ENCODE measurements at places on chromosomes 16 and 17.
A peak's percentile ranks its signal among the peaks of the same experiment; 100 is the strongest.

DNA sequence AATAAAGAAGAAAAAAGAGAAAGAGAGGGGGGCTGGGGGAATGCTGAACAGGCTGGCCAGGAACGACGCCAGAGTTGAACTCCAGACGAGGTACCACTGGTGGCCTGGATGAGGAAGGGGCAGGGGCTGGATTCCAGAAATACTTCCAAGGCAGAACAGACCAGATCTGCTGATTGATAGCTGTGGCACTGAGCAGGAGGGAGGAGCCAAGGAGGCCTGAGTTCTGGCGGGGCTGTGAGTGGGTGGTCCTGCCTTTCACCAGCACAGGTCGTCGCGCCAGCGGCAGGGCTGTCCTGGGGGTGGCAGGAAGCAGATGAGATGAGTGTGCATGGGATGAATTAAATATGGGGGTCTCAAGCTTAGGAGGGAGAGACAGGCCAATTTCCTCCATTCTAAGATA lies 5.5 kb downstream of the CCDC42 start:
- peak; percentile 48 for DNase-seq

DNA sequence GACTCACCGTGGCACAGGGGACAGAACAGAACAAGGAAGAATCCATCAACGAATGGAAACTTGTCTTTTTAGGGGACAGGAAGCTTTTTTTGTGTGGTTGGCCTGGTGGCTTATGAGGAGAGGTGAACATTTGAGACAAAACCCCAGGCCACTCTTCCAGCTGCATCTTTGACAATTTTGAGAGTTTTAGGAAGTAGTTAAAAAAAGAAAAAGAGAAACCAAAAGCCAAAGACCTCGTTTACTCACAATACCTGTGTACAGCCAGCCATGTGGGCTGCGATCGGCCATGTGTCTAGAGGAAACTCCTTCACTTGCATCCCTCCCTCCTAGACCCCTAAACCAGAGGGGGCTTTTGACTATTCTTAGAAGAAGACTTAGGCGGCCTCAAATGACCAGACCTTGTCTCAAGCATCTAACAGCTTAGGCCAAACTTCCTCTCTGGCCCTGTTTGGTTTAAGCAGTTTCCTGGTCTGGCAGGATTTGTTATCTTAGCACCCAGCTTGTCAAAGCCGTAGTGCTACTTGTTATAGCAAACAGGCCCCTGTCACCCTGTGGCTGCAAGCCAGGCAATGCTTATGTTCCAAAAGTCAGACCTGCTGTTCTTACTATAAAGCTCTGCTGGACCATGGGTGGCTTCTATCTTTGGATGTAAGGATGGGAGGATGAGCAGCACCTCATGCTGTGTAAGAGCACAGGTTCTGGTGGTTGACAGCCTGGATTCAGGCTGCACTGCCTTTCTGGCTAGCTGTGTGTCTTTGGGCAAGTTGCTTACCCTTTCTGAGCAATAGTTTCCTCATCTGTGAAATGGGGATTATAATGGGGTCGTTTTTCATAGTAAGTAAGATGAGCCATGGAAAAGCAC lies 17.7 kb downstream of the KSR1 start:
- DNase-seq: no peak

DNA sequence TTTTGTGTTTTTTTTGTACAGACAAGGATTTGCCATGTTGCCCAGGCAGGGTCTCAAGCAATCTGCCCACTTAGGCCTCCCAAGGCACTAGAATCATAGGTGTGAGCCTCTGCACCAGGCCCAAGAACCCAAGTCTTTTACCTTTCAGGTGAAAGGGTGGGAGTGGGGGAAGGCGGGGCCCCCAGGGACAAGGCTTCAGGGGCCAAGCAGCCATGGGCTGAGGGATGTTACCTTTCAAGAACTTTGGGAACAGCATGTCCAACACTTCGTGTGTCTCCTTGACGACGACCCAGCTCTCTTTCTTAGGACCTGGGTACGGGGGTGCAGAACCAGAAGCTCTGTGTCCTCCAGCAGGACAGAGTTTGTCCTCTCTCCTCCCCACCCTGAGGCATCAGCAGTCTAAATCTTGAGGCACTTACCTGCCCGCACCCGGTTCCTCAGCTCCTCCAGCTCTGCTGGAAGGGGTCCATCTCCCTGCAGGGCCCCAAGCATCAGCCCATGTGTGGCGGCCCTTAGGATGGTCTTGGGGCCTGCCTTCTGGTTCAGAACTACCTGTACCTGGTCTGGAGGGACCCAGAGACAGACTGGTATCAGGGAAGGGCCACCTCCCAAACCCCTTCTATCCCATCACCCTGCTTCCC lies 9.0 kb downstream of the SLC5A2 start:
- no peak for DNase-seq

DNA sequence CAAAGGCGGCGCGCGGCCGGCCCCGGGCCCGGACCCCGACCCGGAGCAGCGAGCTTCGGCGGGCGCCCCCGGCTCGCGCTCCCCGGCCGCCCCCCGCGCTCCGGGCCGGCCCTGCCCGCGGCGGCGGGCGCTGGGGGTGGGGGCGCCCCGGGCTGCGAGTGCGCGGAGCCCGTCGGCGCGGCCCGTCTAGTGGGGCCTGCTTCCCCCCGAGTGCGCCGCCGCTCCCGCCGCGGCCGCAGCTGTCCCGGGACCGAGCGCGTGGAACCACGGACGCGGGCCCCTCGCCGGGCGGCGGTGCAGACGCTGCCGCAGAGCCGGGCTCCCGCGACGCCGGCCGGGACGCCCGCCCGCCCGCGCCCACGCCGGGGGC lies 308 bp downstream of the ADCY9 start:
- no peak for DNase-seq

DNA sequence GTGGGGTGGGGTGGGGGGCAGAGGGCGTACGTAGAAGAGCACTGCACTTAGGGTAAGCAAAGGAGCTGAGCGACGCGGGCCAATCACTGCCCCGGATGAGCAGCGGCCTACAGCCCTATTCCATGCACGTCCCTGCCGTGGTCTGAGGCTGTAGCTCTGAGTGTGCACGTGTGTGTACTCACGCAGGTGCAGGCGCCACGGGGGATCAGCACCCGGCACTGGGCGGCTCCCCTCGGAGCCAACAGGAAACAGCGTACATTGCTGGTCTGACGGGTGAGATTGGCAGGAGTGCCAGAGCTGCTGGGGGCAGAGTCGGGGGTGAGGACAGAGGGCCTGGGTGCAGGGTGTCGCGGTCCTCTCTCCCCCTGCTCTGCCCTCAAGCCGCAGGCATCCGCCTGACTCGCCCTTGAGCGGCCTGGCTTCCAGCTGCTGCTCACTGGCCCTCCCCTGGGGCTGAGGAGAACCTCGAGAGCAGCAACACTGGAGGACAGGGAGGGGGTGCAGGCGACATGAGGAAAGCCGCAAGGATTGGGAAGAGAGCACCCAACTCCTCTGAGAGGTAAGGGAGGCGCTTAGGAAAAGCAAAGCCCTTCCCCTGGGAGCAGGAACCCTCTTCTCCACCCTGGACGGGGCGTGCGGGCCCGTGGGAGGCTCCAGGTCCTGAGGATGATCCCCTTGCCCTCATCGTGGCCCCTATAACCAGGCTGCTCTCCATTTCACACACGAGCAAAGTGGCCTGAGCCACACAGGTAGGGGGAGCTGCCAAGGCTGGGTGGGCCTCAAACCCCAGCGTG lies 57.8 kb downstream of the ENGASE start:
- no peak for DNase-seq

DNA sequence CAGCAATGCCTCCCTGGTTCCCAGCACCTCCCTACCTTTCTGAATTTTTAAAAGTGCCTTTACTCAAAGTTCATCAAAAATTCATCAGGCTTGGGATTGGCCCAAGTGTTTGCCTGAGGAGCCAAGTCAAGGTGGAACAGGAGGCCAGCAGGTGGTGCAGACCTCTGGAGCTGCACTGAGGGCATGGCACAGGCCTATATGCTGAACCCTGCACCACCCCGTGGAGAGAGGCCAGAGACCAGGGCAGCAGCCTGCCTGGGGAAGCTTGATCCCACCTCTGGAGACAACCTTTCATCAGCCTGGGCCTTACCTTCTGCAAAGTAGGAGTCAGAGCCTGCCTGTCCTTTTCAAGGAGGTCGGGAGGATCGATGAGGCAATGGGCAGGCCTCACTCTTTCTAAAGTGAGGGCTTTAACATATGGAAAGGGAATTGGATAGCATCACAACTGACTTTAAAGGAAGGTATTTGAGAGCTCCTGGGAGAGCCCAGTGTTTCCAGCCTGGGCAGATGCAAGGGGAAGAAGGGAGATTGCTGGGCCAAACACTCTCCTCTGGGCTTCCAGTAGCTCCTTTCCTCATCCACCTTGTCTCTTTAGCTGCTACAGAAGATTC lies 31.8 kb upstream of the TMEM132E start:
- no peak for DNase-seq

- no peak for DNase-seq
These were observed 75.8 kb upstream of the CNTNAP4 start for GRCh38 chr16:76201385-76201784.

GRCh38 chr16:11135464-11135973 lies 120.5 kb downstream of the SOCS1 start:
- DNase-seq: peak; percentile 15

DNA sequence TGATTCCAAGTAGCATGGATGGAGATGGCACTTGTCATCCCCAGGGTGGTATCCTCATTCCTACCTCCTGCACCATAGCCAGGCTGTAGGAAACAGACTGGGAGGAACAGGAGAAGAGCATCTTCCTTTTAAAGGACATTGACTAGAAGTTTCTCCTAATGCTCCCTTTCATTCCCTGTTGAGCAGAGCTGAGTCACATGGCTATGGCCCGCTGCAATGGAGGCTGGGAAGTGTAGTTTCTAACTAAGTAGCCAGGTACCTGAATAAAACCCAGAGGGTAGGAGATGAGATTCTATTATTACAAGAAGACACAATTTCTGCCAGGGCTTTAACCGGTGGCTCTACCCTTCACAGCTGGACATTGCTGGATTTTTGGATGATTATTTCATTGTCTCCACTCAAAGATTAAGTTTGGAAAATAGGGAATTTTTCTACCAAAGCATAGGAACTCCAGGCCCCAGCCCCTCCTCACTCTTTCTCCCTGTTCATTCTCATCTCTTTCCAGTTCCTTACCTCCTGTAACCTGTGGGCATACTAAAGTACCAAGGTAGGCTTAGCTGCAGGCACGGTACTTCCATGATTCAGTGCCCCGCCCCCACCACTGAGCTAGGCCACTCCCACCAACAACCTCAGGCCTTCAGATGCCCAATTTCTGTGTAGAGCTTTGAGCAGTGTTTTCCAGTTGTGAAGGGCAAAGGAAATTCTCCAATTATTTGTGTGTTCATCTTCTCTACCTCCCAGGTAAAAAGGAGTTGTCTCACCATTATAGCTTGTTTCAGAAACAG lies 378.3 kb downstream of the CDH13 start:
- DNase-seq: no peak

DNA sequence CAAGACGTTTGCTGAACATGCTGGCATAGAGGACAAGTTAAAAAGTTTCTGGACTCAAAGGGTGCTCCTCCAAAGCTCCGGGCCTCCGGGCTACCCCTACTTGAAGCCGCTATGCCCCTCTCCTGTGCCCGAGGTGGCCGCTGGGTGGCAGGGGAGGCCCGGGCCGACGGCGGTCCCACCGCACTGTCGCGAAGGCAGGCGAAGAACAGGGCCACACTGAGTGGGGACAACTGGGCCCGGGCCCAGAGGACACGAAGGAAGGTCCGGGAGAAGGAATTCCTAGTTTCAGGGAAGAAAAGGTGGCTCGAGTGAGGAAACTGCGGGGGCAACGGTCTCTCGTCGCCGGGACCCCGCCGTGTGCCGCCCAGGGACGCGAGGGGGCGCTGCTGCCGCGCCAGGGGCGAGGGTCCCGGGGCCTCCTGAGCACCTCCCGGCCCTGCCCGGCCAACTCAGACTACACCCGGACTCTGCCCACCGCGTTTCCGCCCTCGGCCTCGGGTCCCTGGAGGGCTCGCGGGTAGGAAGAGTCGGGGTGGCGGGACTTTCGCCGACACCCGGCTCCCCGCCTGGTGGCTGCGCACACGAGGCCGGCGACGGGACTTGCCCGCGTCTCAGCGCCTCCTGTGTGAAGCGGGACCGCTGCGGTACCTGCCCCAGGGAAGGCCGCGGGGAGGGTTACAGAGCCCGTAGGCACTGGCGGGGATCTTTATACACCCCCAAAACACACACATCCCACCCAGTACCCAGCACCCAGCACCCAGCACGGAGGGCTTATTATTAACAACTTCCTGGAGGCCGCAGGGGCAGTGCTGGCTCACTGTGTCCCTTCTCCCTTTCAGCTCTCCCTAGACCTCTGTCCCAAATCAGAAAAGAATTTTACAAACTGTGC lies 772 bp upstream of the CHCT1 start:
- peak; percentile 71 for DNase-seq

DNA sequence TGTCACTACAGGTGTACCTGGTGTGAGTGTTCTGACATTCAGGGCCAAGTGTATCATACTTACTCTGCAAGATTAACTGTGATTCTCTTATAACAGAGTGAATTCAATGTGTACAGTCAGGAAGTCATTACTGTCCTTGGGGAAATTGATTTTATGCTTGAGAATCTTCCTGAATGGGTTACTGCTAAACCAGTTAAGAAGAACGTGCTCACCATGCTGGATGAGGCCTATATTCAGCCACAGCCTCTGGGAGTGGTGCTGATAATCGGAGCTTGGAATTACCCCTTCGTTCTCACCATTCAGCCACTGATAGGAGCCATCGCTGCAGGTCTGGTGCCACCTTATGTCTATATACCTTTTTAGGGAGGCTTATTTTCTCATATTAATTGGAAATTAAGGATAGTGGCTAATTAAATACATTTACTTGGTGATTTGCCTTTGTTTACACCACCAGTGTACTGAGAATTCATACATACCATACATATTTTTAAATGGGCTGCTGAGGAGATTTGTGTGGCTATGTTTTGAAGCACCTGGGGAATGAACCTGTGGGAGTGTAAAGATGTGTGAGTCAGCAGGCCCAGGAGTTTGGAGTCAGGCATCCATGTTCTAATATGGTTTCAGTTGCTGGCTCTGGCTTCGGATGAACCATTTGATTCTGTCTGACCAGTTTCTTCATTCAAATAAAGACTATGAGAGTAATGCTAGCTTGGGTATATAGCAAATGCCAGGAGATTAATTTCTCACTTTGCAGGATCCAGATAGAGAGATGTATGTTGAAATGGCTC lies 3.1 kb downstream of the ALDH3A2 start:
- DNase-seq: no peak

GRCh38 chr17:50668838-50669581 lies 34.3 kb downstream of the ABCC3 start:
- DNase-seq: no peak

GRCh38 chr17:63703556-63704258 lies 3.8 kb upstream of the LIMD2 start:
- DNase-seq: no peak

DNA sequence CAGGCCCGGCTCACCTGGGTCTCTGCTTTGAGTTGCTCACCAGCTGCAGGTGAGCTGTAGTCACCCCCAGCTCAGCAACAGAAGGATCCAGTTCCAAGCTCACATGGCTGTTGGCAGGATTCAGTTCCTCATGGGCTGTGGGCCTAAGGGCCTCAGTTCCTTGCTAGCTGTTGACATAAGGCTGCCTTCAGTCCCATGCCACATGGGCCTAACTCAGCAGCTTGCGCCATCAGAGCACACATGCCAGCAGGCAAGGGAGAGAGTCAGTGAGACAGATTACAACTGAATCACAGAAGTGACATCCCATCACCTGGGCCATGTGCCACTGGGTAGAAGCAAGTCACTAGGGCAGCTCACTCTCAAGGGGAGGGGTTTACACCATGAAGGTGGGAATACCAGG lies 24.7 kb downstream of the PSMD7 start:
- DNase-seq: no peak

Measured in fibroblast of skin of right biceps (primary cell).